ENCODE measurements at places on chromosomes 2 and 18. TPM values are rescaled to one million over a fixed set of nuclear protein-coding genes. Genes with fewer than 3 reads are reported as not detected.

Gene SYT4
- total RNA-seq = not detected

Gene VWA3B
- not detected for total RNA-seq

Gene ATP6V1B1
- 0.45 TPM for total RNA-seq

Gene SELENOI
- 26.9 TPM for total RNA-seq

Gene ANKRD62
- total RNA-seq = not detected

Gene LIPG
- total RNA-seq = not detected
